ENCODE measurements at places on chromosomes 1 and 21.

- DNase-seq: no peak
These were observed 1.7 kb downstream of the CLDN14 start for GRCh38 chr21:36478207-36478701.

DNA sequence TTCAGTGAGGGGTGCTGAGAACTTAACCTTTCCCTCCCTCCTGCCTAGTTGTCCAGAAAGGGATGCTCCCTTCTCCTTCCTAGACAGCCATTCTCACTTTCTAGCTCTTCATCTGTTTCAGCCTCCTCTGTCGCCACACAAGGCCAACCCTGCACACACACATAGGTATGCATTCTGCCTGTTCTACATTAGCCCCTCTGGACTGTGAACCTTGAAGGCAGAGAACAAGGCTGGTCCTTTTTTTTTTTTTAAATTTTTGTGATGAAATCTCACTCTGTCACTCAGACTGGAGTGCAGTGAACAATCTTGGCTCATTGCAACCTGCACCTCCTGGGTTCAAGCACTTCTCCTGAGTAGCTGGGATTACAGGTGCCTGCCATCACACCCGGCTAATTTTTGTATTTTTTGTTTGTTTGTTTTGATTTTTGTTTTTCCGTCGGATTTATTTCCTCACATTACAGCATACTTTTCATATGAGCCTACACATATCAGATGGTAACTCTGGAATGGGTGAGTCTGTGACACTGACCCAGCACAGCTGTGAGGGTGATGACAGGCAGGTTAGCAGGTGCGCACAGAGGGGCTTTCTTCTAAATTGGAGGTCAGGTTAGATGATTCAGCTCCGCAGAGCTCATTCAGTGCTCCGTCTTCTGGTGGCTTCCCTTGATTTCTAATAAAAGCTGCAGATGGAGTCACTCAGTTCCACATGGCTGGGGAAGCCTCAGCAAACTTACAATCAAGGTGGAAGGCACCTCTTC is 4.9 kb upstream of the AKR1A1 start:
- DNase-seq: no peak

DNA sequence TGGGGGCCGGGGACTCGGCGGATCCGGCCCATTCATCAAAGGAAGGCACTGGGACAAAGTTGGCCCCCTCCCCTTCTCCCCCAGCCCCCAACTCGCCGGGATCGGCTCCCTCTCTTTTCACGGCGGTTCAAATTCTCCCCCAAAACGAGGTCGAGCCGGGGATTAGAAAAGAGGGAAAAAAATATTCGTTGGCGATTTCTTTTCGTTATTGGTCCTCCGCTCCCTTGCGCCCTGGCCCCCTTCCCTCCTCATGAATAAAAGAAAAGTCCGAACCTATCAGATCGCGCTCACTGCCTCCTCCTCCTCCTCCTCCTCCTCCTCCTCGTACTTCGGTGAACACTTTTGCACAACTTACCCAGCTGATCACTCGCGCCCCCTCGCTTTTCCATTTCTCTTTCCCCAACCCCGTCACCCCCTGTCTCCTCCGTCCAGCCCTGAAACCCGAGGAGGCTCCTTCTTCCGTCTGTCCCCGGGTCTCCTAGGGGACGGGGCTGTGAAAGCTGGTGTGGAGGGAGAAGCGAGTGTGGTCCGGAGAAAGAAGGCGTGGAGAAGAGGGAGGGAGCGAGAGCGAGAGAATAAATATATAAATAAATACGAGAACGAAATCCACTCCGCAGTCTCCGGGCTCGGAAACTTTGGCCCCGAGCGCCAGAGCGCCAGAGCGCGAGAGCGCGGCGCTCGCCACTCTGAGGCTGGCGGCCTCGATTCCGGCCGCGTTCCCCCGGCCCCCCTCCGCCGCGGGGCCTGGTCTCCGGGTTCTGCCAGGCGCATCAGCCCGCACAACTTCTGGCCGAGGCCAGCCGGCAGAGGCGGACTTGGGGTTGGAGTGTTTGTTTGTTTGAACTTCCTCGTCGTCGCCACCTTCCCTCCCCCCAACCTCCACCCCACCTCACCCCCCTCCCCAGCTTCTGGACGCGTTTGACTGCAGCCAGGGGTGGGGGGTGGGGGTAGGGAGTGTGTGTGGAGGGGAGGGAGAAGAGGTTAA is at the start of gene PAX7:
Gene PAX7 (plus strand): TSS at position 336 of the 985 bp plus-strand sequence. CDS start 758 bp downstream, outside the sequence.
- no peak for DNase-seq

- no peak for DNase-seq
These were observed 210.3 kb upstream of the CACYBP start for GRCh38 chr1:174789399-174789798.

DNA sequence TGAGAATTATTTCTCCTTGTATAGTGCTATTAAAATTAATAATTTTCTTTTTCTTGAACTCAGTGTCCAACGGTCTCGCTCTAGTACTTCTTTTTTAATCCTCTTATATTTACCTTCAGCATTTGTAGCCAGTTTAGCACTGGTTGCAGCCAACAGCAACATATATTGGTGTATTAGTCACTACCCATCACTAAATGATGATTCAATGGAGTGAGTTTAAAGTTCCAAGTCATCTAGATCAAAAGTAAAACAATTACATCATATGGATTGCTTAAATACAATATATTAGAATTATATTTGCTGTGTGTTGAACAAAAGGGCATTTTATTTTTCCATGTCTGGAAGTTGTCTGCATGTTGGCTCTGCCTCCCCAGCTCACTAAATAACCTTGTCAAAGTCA is 591.8 kb downstream of the ADGRL2 start:
- DNase-seq: no peak

DNA sequence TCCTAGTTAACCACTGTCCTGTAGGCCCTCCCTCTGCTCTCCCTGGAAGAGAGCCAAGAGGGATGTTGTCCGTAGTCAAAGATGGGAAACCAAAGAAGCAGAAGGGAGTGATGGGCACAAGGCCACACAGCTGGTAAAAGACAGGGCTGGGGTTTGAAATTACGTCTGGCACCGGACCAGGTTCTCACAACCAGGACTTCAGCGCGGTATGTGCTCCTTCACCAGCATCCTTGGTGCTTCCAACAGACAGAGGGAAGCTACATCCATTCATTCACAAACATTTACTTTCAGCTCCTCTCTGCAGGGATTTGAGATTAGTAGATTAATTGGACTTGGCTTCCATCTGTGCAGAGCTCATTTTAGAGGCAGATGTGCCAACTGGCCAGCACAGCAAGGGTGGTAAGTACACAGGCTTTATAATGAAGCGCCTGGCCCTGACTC is 191.2 kb downstream of the TRABD2B start:
- no peak for DNase-seq

- DNase-seq: no peak
These were observed 70.3 kb downstream of the SIM2 start for GRCh38 chr21:36769051-36769839.

- no peak for DNase-seq
These were observed 283.4 kb downstream of the KCNH1 start for GRCh38 chr1:210850556-210850955.

GRCh38 chr1:14184454-14184853 is 414.0 kb upstream of the KAZN start:
- DNase-seq: no peak

GRCh38 chr1:17315542-17316130 is 7.6 kb downstream of the PADI4 start:
- no peak for DNase-seq

- DNase-seq: no peak
These were observed 112.5 kb upstream of the NBPF11 start for GRCh38 chr1:148264374-148265276.

GRCh38 chr1:167542109-167543032 is 11.2 kb downstream of the CREG1 start:
- no peak for DNase-seq

DNA sequence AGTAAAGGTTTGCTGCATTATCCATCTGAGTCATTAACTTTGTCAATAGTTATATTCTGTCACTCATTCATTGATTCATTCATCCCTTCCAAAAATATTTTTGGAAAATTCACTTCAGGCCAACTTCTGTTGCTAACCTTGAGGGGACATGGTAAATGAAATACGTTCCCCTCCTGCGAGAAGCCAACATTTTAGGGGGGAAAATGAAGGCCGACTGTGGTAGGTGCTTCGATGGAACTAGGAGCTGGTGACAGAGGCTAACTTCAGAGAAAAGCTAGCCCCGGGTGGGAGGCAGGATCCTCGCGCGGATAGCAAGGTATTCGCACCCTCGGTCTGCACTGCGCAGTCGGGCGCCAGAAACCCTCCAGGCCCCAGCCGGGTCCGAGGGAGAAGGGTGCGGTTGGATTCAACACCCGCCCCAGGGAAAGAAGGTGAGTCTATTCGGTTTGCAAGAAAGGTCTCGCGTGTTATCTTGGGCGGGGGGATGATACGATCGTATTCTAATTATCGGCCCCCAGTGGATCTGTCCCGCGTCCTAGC is 646 bp upstream of the RRP15 start:
- no peak for DNase-seq

DNA sequence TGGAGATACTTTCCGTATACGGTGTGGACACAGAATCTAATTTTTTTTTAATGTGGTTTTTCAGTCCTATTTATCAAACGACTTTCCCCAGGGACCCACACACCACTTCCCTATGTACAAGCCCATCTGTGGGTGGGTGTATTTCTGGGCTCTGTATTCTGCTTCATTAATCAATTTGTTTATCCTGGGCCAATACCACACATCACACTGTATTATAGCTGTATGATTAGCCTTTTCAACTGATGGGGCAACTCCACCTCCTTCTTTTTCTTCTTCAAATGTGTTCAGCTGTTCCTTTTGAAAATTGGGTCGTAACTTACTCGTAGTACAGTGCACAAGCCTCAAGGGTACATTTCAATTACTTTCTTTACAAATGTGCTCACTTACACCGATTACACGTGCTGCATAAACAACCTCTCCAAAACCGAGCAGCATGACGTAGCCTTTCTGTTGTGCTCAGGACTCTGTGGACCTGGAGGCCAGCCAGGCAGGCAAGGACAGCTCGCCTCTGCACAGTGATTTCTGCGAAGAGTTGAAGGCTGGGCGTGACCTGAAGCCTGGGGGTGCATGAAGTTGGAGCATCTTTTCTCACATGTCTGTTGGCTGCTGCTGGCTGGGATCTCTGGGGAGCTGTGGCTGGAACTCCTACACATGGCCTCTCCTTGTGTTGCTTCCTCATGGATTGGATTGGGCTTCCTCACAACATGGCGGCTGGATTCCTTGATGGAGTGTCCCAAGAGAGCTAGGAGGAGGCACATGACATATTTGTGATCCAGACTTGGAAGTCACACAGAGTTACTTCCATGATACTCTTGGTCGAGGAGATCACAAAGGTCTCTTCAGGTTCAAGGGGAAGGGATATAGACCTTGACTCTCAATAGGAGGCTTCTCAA is 126.5 kb downstream of the CRYAA start:
- DNase-seq: no peak

- DNase-seq: no peak
These were observed 36.8 kb downstream of the GADD45A start for GRCh38 chr1:67721650-67722291.

DNA sequence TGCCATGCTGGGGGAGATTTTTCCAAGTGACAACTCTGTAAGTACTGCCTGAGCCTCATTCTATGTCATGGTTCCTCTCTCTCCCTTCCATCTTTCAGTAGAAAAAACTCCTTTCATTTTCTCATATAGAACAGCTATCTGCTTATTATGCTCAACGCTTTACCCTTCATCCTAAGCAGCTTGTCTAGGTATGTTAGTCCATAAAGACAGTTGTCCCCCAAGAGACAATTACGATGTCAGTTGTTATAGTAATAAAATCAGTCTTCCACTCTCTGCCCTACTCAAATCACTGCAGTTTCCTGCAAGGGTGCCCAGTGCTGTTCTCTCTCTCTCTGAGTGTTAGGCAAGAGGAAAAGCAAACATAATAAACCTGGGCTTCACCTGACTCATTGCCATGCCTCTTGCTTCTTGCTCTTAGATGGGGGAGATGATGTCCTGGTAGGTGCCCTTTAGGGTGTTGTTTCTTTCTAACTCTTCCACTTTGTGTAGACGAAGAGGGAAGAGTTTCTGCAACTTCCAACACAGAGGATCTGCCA is 59.4 kb downstream of the PAPPA2 start:
- no peak for DNase-seq

GRCh38 chr1:33338440-33339211 is 17.7 kb upstream of the A3GALT2 start:
- DNase-seq: no peak

GRCh38 chr1:217681806-217682205 is 50.7 kb downstream of the SPATA17 start:
- no peak for DNase-seq

DNA sequence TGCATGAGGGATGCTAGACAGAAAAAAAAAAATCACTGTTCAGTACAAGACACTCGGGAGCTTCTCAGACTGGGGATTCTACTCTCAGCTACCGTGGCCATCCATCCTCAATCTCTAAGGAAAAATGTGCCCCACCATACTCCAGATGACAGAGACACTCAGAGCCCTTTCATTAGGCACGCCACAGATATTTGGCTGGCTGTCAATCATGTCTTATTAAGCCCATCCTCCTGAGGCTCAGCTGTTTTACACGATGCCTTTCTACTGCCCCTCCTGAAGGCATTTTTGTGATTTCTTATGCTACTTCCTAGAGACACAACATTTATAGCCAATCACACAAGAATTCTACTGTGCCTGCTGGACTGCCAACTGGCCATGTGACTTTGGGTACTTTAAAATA is 92.9 kb downstream of the KIF14 start:
- DNase-seq: no peak

GRCh38 chr1:159798893-159799292 is 3.3 kb upstream of the FCRL6 start:
- DNase-seq: no peak

- DNase-seq: no peak
These were observed 1.2 kb upstream of the C1orf54 start for GRCh38 chr1:150271291-150271959.

DNA sequence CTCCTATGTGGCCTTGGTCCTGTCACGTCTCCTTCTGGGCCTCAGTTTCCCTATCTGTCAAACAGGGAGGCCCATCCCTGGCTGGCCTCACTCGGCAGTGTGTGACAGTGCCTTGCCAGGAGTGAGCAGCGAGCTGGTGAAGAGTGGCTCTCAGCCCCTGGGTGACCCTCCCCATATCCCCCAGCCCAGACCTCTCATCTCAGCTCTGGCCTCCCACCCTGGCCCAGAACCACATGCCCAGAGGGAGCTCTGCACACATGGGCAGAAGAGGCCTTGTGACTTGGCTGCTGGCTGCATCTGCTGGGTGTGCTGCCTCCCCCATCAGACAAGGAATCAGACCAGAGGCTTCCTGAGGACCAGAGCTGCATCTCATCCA is 19.5 kb upstream of the PADI1 start:
- DNase-seq: no peak
